ENCODE measurements at places on chromosomes 2 and 18.

DNA sequence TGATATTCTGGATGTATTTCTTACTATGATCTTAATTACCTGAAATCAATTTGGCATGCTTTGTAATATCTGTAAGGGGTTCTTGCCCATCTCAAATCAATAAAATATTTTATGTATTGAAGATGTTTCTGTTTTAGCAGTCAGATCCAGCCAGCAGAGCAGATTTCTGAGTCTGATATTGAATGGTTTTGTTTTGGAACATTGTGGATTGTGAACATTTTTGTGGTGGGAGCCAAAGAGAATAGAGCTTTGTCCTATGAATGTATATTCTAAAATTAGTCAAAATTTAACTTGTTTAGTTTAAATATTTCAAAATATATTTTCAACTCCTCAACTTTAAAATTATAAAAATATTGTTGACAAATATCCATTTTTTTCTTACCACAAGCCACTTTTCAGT, 197.0 kb downstream of the UBE2E3 start:
- no peak for DNase-seq

- DNase-seq: no peak
Observed at GRCh38 chr2:188974164-188974563, at the start of gene COL3A1. COL3A1 (plus strand) TSS chr2:188974373; CDS start chr2:188974490, 117 bp downstream.

- DNase-seq: no peak
Observed at GRCh38 chr2:223805008-223805407, 32.4 kb downstream of the AP1S3 start.

DNA sequence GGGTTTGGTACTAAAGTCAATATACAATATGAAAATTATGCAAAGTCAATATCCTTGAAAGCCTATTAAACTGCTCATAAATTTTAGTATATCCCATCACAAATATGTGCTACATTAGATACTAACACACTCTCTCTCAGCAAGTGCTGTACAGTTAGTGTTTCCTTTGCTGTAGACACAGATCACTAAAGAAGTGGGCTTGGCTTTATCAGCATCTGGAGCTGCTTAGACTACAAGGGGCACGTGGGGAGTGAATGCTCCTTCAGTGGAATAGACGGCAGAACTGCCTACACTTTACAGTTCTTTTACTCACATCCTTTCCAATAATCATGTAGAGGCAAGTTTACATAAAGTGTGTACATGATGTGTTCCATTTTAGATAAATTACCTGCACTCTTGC, 26.0 kb upstream of the EFEMP1 start:
- no peak for DNase-seq

DNA sequence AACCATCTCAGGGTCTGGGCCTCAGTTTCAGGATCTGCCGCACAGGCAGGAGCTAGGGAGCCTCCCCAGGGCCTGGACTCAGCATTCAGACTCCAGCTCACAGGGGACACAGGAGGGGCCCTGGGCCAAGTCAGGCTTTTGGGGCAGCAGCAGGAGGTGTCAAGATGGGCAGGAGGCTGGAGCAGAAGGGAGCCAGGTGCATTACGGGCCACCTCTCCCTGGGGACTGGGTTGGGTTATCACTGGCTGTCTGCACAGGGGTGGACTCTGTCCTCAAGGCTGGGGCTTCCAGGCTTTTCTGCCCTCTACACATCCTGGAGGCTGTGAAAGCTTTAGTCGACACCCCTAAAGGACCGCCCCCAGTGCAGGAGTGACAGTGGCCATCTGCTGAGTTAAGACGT, 20.0 kb downstream of the AQP12A start:
- DNase-seq: no peak

GRCh38 chr2:236642584-236643291, 73.1 kb downstream of the ACKR3 start:
- no peak for DNase-seq

DNA sequence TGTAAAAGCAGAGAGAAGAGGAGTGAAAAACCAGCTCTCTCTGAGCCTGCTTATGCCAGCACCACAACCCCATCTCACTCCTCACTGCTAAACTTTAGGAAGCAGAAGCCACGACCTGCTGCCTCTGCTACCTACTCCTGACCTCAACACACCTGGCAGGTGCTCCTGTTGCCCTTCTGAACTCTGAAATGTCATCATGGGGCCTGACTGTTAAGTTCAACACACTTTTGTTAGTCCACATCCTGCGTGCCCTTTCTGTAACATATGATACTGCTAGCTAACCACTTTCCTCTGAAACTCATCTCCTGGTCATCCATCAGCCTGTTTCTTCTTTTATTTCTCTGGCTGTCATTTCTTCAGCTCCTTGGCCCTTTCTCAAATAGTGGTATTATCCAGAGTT, 118.1 kb downstream of the EPB41L3 start:
- no peak for DNase-seq

- no peak for DNase-seq
Observed at GRCh38 chr18:50312296-50313030, 25.0 kb upstream of the CXXC1 start.

DNA sequence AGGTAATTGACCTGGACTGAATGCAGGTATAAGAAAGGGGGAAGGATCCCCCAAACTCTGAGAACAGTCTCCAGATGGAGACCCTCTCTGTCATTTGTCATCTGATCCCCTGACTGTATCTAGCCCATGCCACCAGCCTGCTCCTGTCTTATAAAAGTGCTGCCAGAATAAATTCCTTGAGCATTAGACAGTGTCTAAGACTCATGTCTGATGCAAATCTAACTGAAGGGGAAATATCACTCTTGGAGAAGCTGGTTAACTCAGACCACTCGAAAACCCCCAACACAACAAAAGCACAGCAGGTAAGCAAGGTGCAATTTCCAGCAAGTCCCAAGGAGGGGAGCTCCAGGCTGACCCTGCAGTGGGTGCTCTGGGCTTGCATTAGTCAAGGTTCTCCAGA, 40.9 kb upstream of the KDM3A start:
- no peak for DNase-seq

DNA sequence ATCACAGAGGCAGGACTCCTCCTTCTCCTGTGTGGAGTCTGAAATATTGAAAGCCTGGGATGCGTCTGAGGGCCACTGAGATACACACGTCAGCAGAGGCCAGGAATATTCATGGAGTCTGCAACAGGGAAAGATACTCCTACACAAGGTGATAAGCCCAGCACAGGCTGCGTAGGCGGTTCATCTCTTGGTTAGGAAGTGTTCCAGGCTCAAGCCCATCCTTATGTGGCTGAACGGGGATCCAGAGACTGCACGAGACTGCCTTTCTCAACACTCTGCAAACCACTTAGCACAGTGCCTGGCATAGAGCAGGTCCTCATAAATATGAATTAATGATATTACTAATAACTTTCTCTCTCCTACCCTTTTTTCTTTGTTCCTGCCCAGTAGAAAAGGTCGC, 29.2 kb upstream of the AGPS start:
- no peak for DNase-seq

- DNase-seq: no peak
Observed at GRCh38 chr2:43131890-43132682, 94.3 kb downstream of the ZFP36L2 start.

DNA sequence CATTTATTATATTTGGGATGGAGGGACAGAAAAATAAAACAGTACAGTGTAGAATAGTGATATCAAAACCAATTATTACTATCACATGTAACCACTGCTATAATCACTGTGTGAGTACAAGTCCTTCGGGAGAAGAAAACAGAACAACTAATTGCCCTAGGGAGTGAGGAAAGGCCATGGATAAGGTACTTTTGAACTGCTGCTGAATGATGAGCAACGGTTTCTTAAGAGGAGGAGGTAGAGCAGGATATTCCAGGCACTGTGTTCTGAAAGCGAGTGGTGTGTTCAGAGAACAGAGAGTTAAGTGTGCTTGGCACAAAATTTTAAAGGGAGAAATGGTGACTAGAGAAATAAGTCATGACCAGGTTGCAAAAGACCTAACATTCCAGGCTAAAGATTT, 134.2 kb downstream of the CALCRL start:
- no peak for DNase-seq

- DNase-seq: no peak
Observed at GRCh38 chr2:163441603-163442002, 294.2 kb downstream of the FIGN start.

GRCh38 chr2:45244928-45245327, 235.7 kb upstream of the SIX2 start:
- DNase-seq: no peak

GRCh38 chr18:56445422-56445821, 193.0 kb downstream of the TXNL1 start:
- DNase-seq: no peak

DNA sequence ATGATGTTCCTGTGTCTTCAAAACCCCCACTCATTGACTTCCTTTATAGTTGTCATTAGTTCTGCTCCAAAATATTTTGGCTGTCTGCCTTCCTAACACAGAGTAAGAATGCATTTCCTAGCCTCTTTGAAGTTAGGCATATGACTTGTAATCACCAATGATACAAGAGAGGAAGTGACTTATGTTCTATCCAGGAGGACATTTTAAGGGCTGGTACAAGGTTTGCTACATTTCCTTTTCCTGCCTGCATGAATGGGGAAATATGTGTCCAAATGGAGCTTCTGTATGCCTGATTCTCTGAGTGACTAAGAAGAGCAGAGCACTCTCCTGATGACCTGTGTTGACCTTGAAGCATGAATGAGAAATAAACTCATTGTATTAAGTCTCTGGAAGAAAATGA, 115.1 kb downstream of the PLCL1 start:
- DNase-seq: no peak

GRCh38 chr2:209160800-209161588, 262.9 kb upstream of the MAP2 start:
- no peak for DNase-seq

GRCh38 chr18:77865853-77866252, 616.2 kb downstream of the GALR1 start:
- no peak for DNase-seq
